Endodermal cell (in vitro differentiated cells): ENCODE measurements at places on chromosomes 4 and X.
A peak's percentile ranks its signal among the peaks of the same experiment; 100 is the strongest.

GRCh38 chr4:134747108-134747805 lies 545.7 kb upstream of the PABPC4L start:
- no peaks in the 10 kb centered on the region for H3K4me1 ChIP-seq
- H3K27ac ChIP-seq: no peak overlapping the region
- DNase-seq: peak; percentile 64
- no peaks in the 10 kb centered on the region for H3K27me3 ChIP-seq
- H3K4me3 ChIP-seq: no peak overlapping the region

DNA sequence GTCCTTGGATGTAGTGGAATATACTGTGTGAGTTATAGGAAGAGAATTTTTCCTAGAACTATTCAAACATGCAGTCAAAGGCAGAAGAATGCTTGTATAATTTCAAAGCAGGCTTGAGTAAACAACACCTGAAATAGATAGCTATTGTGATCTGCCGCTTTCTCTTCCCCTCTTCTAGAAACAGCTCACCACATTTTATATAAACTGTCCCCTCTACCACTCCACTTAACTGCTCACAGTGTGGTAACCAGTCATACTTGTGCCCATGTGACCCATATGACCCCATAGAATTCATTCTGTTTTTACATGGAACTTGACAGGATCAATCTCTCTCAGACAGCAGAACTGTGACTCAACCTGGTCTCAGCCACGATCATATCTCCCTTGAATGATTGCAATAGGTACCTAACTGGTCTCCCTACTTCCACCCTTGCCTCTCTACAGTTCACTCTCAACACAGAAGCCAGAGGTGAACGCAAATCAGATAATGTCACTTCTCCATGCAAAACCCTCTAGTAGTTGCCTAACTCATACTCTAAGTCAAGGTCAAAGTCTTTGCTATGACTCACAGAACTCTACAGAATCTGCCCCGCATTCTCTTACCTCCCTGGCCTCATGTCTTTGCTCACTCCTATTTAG lies 85.6 kb upstream of the EFHC2 start:
- no peak overlapping the region for H3K4me3 ChIP-seq
- H3K36me3 ChIP-seq: no peaks in the 10 kb centered on the region
- no peaks in the 10 kb centered on the region for H3K4me1 ChIP-seq
- no peaks in the 10 kb centered on the region for H3K27me3 ChIP-seq
- H3K27ac ChIP-seq: no peak overlapping the region
- DNase-seq: no peak

GRCh38 chr4:87050596-87050995 lies 115.8 kb downstream of the AFF1 start:
- DNase-seq: no peak
- H3K4me3 ChIP-seq: no peak overlapping the region
- no peak overlapping the region for H3K27ac ChIP-seq
- H3K36me3 ChIP-seq: peaks cover 77% of the 10 kb centered on the region
- H3K27me3 ChIP-seq: no peaks in the 10 kb centered on the region
- H3K4me1 ChIP-seq: peaks cover 16% of the 10 kb centered on the region

DNA sequence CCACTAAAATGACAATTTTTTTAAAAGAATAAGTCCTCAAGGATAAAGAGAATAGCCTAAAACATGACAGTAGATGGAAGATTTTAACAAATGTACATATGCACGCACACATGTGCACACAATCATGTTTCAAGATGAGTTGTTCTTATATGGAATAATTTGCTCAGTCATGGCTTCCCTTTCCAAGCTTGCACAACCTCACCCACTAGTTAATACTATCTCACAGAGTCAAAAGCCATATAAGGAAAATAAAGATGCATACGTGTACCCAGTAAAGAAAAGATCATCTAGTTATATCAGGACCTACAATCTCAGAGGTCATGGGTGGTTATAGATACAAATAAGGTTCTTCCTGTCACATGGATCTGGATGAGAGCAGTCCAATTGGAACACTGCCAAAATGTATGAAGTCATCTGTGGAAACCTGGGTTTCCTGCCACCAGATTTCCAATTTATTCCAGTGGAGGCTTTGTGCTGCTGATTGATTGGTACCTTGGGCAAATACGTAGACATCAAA lies 56.1 kb downstream of the FAM13A start:
- H3K4me3 ChIP-seq: no peak overlapping the region
- H3K27me3 ChIP-seq: no peaks in the 10 kb centered on the region
- no peak overlapping the region for H3K27ac ChIP-seq
- H3K36me3 ChIP-seq: peaks cover 6% of the 10 kb centered on the region

DNA sequence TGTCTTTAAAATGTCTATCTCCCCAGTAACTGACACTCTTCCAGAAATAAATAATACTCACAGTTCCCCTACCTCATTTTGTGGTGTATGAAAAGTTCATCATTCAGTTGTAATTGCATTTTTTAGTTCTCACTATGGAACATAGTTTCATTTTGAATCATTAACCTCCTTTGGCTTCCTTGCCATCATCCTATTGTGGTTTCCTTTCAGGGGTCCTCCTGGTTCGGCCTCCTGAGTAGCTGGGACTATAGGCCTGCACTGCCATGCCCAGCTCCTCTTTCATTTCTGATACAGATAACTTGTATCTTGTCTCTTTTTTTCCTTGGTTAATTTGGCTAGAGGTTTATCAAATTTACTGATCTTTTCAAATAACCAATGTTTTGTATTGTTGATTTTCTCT lies 23.1 kb upstream of the BLTP1 start:
- H3K4me3 ChIP-seq: no peak overlapping the region
- no peaks in the 10 kb centered on the region for H3K36me3 ChIP-seq
- H3K27ac ChIP-seq: no peak overlapping the region
- DNase-seq: no peak
- H3K27me3 ChIP-seq: peaks cover 90% of the 10 kb centered on the region

DNA sequence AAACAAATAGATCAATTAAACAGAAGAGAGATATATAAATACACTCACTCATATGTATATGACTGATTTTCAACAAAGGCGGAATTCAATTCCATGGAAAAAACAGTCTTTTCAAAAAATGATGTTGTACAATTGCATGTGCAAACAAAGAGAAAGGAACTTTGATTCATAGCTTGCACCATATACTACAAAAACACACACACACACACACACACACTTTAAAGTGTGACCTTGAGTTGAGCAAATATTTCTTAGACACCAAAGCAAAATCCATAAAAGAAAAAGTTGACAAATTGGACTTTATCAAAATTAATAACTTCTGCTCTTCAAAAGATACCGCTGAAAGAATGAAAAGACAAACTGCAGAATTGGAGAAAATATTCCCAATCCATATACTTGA lies 168.8 kb downstream of the EVC2 start:
- no peak overlapping the region for H3K27ac ChIP-seq
- H3K4me1 ChIP-seq: no peaks in the 10 kb centered on the region
- H3K27me3 ChIP-seq: no peaks in the 10 kb centered on the region
- no peak overlapping the region for H3K4me3 ChIP-seq
- no peak for DNase-seq

DNA sequence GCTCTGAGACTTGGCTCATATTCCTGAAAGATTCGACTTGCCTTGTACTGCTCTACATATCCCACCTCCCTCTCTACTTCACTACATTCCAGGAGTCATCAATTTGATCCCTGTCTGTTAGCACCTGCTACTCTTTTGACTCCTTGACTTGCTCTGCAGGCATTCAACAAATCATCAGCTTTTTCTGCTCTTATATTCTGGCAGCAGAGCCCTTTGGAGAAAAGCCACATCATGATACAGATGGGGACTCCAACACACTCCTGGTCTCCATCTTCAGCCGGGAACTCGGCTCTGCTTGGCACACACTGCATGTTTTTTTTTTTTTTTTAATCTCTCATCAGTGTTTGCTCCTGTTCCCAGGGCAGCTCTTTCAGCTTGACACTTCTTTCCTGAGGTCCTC lies 293.2 kb upstream of the LCORL start:
- DNase-seq: no peak
- H3K36me3 ChIP-seq: no peaks in the 10 kb centered on the region
- no peak overlapping the region for H3K27ac ChIP-seq
- no peaks in the 10 kb centered on the region for H3K4me1 ChIP-seq
- H3K27me3 ChIP-seq: no peaks in the 10 kb centered on the region
- H3K4me3 ChIP-seq: no peak overlapping the region

DNA sequence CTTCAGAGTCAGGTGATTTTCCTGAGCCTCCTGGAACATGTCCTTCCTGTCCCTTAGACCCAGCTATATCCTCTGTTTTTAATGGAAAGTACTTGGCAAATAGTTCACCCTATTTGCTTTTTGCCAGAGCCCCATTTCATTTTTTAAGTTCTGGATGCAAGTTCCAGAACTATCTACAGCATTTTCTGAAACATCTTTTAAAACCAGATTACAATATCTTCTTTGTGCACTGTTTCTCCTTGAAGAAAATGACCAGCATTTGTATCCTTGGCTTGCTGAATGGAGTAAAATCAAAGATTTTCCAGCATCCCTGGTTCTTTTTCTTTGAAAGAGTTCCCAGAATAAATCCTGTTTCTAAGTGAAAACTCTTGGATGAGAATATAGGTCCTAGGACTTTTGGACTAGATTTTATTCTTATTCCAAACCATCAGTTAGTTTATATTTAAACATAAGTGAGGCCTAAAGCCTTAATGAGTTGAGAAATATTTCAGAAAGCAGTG lies 224.3 kb downstream of the ANK2 start:
- no peak for DNase-seq
- H3K27ac ChIP-seq: no peak overlapping the region
- peaks cover 40% of the 10 kb centered on the region for H3K36me3 ChIP-seq
- H3K27me3 ChIP-seq: no peaks in the 10 kb centered on the region
- H3K4me3 ChIP-seq: no peak overlapping the region

DNA sequence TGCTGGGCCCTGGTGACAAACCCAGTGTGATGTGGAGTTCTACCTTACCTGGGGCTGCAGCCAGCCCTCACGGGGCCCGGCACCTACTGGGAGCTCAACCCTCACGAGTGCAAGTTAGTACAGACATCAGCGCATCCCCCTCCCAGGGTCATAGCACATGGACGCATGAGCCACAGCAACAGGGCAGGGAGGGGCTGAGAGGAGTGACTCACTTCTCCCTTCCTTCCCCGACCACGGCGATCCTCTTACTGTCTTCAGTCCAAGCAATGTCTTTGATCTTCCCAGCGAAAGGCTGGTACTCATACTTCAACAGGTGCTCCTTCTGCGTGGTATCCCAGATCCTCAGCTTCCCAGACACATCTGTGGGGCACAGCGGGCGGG lies 17.8 kb downstream of the WDR1 start:
- no peaks in the 10 kb centered on the region for H3K27me3 ChIP-seq
- H3K36me3 ChIP-seq: peaks cover 91% of the 10 kb centered on the region
- no peak overlapping the region for H3K4me3 ChIP-seq
- DNase-seq: no peak
- H3K27ac ChIP-seq: no peak overlapping the region

DNA sequence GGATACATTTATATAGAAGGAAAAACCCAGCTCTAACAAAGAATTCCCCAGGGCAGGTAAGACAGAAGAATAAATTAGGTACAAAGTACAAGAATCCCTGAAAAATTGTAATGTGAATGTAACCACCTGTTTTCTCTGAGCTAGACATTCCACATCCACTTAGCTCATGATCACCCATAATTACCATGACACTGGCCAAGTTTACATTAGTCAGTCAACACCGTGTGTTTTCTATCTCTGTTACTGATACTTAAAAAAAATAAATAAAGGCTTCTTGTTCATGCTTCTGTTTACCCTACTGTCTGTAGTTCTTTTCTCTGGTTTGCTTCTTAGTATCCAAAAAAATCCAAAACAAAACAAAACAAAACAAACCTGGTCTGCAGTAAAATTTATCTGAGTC lies 66.0 kb downstream of the CBLL2 start:
- H3K4me3 ChIP-seq: no peak overlapping the region
- no peak for DNase-seq
- no peaks in the 10 kb centered on the region for H3K27me3 ChIP-seq
- H3K36me3 ChIP-seq: no peaks in the 10 kb centered on the region
- H3K27ac ChIP-seq: no peak overlapping the region

- H3K4me1 ChIP-seq: no peaks in the 10 kb centered on the region
- no peaks in the 10 kb centered on the region for H3K36me3 ChIP-seq
- no peak overlapping the region for H3K4me3 ChIP-seq
- H3K27ac ChIP-seq: no peak overlapping the region
- DNase-seq: no peak
These were observed 252.0 kb downstream of the FBXW7 start for GRCh38 chr4:152283801-152284470.

DNA sequence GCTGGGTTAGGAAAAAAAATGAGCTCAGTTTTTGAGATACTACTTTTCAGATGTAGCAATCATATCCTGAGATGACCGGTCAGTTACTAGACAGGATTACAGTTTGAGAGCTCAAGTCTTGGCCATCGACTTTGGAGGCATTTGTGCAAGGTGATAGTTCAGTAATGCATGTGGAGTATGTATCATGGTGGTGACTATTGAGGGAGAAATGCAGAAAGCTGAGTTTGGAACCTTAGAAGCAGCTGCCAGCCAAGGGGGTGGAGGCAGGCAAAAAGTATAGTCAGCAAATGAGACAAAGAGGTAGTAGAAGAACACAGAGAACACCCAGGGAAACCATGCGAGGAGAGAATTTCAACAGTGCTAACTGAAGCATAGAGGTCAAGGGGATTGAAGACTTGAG lies 48.7 kb upstream of the SLC4A4 start:
- no peaks in the 10 kb centered on the region for H3K4me1 ChIP-seq
- no peaks in the 10 kb centered on the region for H3K36me3 ChIP-seq
- no peak overlapping the region for H3K4me3 ChIP-seq
- no peaks in the 10 kb centered on the region for H3K27me3 ChIP-seq
- DNase-seq: no peak

DNA sequence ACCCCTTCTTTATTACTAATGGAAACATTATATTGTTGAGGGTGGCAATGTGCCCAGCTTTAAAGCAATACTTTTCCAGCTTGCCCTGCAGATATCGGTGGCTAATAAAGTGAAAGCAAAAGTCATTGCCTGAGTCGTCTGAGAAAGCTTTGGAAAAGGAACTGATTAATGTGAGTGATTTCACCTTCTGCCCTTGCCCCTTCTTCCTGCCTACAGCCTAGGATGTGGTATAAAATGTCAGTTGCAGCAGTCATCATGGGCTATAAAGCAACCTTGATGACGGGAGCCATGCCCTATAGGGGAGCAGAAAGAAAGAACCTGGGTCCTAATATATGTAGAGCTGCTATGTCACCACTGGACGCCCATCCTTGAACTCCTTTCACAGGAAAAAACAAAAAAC lies 132.4 kb upstream of the USP9X start:
- H3K4me1 ChIP-seq: no peaks in the 10 kb centered on the region
- no peaks in the 10 kb centered on the region for H3K27me3 ChIP-seq
- H3K4me3 ChIP-seq: no peak overlapping the region
- no peaks in the 10 kb centered on the region for H3K36me3 ChIP-seq
- no peak for DNase-seq

- no peaks in the 10 kb centered on the region for H3K4me1 ChIP-seq
- no peak overlapping the region for H3K4me3 ChIP-seq
- no peak overlapping the region for H3K27ac ChIP-seq
- H3K36me3 ChIP-seq: no peaks in the 10 kb centered on the region
- DNase-seq: peak; percentile 17
These were observed 137.9 kb downstream of the PJA1 start for GRCh38 chrX:69027181-69028005.

- H3K4me1 ChIP-seq: no peaks in the 10 kb centered on the region
- no peak overlapping the region for H3K27ac ChIP-seq
- no peak overlapping the region for H3K4me3 ChIP-seq
- no peaks in the 10 kb centered on the region for H3K36me3 ChIP-seq
- DNase-seq: no peak
These were observed 3.7 kb upstream of the JAKMIP1 start for GRCh38 chr4:6204098-6204497.
